NCI-H1436 (cell line): ENCODE measurements at places on chromosomes 3 and 15.
A peak's percentile ranks its signal among the peaks of the same experiment; 100 is the strongest.

DNA sequence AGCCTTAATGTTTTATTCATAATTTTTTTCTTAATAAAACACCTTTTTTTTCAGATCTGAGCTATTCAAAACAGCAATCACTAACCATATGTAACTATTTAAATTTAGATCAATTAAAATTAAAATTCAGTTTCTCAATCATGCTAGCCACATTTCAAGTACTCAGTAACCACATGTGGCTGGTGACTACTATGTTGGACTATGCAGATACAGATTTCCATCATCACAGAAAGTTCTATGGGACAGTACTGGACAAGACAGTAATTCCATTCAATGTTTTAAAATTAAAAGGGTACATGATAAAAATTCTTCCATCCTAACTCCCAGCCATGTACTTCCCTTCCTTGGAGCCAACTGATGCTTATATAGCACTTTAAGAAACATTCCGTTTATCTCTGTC lies 119.3 kb downstream of the GLDN start:
- DNase-seq, result no peak

- no peak for DNase-seq
Measured at GRCh38 chr3:58214484-58215316, 3.9 kb upstream of the DNASE1L3 start.

- peak; percentile 62 for DNase-seq
Measured at GRCh38 chr15:71743861-71744382, 66.4 kb upstream of the NR2E3 start.

GRCh38 chr3:128426128-128426921 lies 40.4 kb downstream of the DNAJB8 start:
- peak; percentile 26 for DNase-seq

- DNase-seq, result no peak
Measured at GRCh38 chr15:33315044-33315443, 4.3 kb downstream of the RYR3 start.

GRCh38 chr3:102536456-102536855 lies 101.6 kb downstream of the ZPLD1 start:
- peak; percentile 46 for DNase-seq

- no peak for DNase-seq
Measured at GRCh38 chr15:66472176-66472999, 25.2 kb downstream of the SNAPC5 start.

DNA sequence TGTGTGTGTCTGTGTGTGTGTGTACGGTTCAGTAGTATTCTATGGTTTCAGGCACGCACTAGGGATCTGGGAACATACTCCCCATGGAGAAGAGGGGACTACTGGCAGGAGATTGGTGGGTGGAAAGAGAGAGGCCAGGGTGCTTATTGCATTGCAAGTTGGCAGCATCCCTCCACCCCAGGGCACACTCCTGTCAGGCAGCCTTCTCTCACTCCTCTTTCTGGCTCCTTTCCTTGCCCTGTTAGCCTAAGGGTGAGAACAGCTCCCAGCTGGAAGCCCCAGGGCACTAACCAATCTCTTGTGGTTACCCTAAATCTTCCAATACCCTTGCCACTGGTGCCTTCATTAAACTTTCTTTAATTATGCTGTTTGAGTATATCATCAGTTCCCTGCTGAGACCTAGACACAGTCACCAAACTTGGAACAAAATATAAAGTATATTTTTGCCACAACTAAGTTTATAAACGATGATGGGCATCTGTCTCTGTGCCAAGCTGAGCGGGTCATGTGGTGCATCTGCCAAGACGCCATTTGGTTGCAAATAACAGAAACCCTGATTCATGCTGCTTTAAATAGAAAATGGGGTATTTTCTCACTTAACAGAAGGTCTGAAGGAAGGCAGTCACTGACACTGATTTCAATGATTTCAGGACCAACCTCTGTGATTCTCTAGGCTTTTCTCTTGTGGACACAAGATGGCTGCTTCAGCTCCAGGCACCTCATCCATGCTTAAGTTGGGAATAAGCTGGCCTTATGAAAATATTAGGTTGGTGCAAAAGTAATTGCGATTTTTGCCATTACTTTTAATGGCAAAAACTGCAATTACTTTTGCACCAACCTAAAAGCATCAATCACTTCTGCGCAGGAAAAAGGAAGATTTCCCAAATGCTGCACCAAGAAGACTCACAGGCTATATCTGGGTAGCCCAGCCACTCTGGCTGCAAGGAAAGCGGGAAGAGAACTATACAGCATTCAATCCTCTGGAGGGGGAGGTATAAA lies 476.9 kb upstream of the PROK2 start:
- DNase-seq, result no peak

- no peak for DNase-seq
Measured at GRCh38 chr15:43325039-43325684, 5.2 kb downstream of the LCMT2 start.

- no peak for DNase-seq
Measured at GRCh38 chr15:90200534-90201129, 498 bp upstream of the SEMA4B start.

DNA sequence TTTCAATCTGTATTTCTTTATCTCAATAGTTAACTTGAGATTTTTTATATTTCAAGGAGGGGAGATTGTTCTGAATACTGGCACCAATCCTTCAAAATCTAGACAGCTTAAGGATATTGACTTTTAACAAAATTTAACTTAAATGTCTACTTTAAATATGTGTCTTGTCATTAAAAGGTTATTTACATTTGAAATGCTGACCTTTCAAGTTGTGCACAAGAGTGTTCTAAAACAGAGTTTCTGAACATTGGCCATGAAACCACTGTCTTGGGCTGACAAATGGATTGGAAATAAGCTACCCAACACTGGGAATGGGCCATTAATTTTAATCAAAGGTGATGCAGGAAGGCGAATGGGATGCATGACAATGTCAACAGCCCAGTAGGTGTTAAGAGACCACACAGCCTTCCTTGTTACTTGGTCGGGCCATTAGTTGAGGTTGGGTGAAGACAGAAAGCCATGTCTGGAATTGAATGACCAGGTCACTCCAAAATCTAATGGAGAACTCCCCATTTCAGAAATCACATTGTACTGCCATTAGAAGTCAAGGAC lies 128.5 kb downstream of the CDIN1 start:
- DNase-seq, result no peak

DNA sequence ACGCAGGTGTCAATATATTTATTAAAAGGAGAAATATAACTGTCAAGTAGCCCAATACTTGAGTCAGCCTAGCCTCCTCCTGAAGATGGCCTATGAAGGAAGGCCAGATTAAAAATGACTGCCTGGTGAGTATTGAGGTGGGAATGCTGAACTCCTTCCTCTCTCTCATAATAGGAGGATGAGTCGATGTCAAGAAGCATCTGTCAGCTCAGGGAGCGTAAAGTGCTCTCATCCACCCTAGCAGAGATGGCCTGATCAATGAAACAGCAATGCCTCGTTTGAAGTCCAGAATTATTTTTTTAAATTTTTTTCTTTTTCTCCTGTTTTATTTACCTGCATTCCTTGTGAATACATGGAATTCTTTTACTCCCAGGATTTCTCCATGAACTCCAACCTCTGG lies 58.3 kb downstream of the SCN10A start:
- DNase-seq, result no peak

- no peak for DNase-seq
Measured at GRCh38 chr3:11084098-11084497, 70.2 kb upstream of the HRH1 start.

- DNase-seq, result no peak
Measured at GRCh38 chr15:100901702-100902435, 17.3 kb upstream of the LRRK1 start.

- no peak for DNase-seq
Measured at GRCh38 chr3:141331377-141332318, 36.7 kb upstream of the ZBTB38 start.

GRCh38 chr3:178900029-178900646 lies 171.5 kb downstream of the ZMAT3 start:
- peak; percentile 84 for DNase-seq

DNA sequence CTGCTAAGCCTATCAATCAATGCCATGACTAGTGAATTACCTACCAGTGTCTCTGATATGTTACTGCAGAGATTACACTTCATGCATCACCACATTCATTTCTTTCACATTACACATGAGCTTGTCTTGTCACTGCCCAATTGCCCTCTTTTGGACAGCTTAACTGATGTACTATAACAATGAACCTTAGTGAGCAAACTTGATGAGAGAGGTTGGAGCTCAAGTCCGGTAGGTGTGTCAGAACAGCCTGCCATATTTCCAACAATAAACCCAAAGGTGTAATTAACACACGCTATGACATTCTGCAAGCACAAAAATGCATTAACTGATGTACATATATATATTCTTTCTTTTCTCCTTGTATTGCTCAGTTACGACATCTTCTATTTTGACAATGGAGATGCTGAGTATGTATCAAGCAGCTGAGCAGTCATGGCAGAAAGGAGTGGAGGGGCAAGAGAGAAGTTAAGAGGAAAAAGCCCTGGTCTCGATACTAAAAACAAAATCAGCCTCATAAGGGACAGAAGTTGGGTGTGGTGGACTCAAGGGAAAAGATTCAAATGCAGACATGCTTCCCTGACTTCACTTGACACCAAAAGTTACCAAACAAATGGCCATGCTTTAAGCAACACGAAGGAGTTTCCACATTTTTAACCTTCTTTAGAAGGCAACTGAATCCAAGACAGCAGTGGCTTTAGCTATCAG lies 538.2 kb downstream of the FOXP1 start:
- no peak for DNase-seq

GRCh38 chr3:5458526-5458925 lies 271.0 kb downstream of the EDEM1 start:
- DNase-seq, result no peak

GRCh38 chr3:46375218-46375617 lies 4.5 kb downstream of the CCR5 start:
- no peak for DNase-seq
